ENCODE measurements at places on chromosomes 5 and 9.

DNA sequence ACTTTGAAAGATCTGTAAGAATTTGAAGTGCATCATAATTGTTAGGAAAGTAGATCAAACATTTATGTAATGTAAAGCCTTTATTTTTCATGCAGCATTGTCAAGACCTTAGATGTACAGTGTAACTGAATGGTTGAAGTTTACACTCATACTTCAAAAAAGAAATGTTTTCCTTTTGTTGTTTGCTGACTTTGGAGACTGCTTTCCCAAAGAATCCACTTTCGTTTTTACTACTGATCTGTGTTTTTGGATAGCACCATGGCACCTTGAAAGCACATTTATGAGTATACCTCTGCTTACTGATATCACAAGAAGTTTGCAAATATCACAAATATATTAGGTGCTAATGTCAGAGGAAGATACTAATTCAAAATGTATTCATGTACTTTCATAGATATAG, 50.0 kb downstream of the PIP5K1B start:
- DNase-seq: no peak

- no peak for DNase-seq
Measured at GRCh38 chr9:105173306-105173705, 71.1 kb upstream of the SLC44A1 start.

DNA sequence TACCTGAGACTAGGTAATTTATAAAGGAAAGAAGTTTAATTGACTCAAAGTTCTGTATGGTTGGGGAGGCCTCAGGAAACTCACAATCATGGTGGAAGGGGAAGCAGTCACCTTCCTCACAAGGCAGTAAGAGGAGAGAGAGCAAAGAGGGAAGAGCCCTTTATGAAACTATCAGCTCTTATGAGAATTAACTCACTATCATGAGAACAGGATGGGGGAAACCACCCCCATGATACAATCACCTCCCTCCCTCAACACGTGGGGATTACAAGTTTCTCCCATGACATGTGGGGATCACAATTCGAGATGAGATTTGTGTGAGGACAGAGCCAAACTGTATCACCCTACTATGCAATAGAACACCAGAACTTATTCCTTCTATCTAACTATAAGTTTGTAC, 27.9 kb downstream of the CD274 start:
- no peak for DNase-seq

DNA sequence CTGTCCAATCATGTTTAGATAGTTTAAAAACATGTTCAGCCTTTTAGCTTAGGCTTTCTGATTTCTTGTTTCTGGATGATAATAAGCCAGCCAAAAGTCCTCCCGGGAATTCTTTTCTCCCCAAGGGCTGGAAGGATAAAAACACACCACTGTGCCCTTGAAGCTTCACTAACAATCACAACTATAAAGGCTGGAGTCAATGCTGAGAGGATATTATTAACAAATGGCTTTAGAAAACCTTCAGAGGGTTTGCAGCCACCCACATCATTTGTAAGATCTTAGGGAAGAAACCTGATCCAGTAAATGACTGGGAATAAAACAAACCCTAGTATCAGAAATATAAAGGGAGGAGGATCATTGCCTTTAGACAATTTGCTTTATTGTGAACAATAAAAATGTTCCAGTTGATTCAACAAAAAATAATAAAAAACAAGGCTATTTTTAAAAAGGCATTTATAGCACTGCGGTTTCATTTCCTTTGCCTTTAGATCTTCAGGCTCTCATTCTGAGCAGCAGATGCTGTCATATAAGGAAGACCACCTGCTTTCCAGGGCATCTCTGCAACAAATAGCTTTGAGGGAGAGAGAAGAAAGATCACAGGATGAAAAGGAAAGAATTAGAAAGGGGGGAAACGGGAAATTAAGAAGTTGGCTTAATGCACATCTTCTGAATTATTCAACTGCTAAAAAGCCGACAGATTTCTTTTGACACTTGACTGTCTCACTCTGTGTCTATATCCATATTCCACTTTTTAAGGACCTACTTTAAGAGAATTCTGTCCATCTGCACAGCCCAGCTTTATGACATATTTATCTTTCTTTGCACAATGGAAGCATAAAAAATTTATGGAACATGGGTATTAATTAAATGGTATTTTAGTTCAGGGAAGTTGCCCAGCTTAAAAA, 277.2 kb upstream of the SLC24A2 start:
- no peak for DNase-seq
